ENCODE measurements at places on chromosomes 5 and 9. TPM values are rescaled to one million over a fixed set of nuclear protein-coding genes. Genes with fewer than 3 reads are reported as not detected.

- H3K4me1 ChIP-seq: no peaks in the 10 kb centered on the region
- no peak for DNase-seq
- H3K27ac ChIP-seq: no peak overlapping the region
- peaks cover 8% of the 10 kb centered on the region for H3K27me3 ChIP-seq
These were observed 9.2 kb upstream of the LRRC14B start for GRCh38 chr5:182126-182525.

DNA sequence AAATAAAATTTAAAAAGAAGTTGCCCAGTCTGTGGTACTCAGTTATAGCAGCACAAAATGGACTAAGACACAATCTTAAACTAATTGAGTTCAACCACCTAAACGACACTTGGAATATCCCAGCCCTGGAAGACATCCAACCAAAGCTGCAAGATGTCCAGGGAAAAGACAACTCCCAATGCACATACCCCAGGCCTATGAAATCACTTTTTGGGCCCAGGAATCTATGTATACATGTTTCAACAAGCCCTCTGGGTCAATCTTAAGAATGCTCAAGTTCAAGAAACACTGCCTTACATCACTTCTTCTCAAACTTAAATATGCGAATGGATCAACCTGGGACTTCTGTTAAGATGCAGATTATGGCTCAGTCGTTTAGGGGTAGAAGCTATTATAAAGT lies 148.6 kb downstream of the ELAVL2 start:
- peaks cover 4% of the 10 kb centered on the region for H3K4me1 ChIP-seq
- no peak overlapping the region for H3K27ac ChIP-seq
- DNase-seq: no peak
- H3K27me3 ChIP-seq: no peaks in the 10 kb centered on the region
- no peaks in the 10 kb centered on the region for H3K36me3 ChIP-seq
- no peak overlapping the region for H3K4me3 ChIP-seq

DNA sequence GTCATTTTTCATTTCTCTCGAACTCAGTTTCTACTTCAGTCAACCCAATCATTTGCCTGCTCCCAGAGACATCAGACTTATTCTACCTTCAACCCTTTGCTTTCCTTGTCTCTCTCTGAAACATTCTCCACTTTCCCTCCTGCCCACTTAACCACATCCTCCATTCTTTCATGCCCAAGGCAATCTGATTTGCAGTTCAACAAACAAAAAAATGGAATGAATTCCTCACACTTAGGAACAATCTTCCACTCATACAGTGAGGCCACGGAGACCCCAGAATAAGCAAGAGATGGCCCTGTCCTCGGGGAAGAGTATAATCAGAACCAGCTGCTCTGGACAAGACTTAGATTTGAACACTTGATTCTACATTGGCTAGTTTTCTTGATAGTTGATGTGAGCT lies 180.5 kb downstream of the RFK start:
- no peak overlapping the region for H3K4me3 ChIP-seq
- H3K4me1 ChIP-seq: peaks cover 11% of the 10 kb centered on the region
- DNase-seq: no peak
- no peak overlapping the region for H3K27ac ChIP-seq
- no peaks in the 10 kb centered on the region for H3K36me3 ChIP-seq

DNA sequence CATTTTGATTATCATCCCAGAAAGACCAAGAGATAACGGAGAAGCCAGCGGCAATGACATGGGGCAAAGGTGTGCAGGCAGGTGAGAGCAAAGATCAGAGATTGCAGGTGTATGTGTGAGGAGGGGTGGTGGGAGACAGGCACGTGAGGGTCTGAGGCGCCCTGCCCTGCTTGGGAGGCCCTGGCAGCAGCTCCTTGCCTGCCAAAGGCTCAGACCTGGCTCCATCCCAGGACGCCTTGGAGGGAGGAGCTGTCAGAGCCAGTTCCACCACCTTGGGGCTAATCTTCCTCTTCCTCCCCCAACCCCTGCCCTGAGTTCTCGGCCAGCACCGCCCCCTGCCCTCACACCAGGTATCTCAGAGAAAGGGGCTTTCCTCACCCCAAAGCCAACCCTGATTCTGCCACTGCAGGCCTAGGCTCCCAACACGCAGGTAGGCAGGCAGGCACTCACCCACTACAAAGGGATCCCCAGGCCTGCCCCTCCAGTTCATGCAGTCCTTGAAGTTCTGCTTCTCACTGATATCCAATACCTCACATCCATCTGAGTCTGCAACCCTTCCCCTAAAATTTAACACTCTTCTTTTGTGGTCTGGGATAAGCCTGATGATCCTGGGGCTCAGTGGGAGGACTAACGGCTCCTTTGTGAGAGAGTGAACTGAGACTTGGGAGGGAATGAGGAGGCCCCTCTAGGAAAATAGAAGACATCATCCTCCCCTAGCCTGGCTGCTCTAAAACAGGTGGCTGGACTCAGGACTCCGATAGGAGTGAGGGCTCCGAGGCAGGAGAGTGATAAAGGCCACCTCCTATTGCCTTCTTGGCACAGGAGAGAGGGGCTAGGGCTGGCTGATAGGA lies 1.8 kb downstream of the AQP3 start:
- DNase-seq: no peak
- H3K4me3 ChIP-seq: peak overlapping the region; percentile 59
- peaks cover 70% of the 10 kb centered on the region for H3K4me1 ChIP-seq
- H3K36me3 ChIP-seq: peaks cover 11% of the 10 kb centered on the region
- H3K27me3 ChIP-seq: no peaks in the 10 kb centered on the region
- peak overlapping the region; percentile 81 for H3K27ac ChIP-seq

DNA sequence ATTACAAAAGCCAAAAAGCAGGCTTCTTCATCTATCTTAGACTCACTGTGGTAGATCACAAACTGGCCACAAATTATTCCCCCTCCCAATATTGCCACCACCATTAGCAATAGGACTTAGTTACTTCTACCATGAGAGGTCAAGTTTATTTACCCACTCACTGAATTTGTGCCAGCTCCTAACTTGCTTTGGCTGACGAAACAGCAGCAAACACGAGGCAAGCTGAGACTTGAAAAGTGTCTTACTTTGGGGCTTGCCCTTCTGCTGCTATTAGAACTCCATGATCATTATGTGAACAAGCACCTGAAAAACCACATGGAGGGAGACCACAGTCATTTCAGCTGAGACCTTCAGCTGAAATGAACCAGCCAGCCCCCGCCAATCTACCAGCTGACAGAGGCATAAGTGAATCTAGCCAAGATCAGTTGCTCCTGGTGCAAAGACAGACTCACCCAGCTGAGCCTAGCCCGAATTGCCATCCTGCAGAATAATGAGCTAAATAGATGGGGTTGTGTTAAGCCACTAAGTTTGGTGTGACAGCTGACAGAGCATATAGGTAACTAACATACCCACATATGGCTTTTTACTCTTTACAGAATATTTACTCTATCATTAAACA lies 5.7 kb downstream of the WDR41 start:
- no peaks in the 10 kb centered on the region for H3K27me3 ChIP-seq
- DNase-seq: no peak
- peaks cover 11% of the 10 kb centered on the region for H3K4me1 ChIP-seq
- H3K36me3 ChIP-seq: peaks cover 18% of the 10 kb centered on the region
- no peak overlapping the region for H3K4me3 ChIP-seq

DNA sequence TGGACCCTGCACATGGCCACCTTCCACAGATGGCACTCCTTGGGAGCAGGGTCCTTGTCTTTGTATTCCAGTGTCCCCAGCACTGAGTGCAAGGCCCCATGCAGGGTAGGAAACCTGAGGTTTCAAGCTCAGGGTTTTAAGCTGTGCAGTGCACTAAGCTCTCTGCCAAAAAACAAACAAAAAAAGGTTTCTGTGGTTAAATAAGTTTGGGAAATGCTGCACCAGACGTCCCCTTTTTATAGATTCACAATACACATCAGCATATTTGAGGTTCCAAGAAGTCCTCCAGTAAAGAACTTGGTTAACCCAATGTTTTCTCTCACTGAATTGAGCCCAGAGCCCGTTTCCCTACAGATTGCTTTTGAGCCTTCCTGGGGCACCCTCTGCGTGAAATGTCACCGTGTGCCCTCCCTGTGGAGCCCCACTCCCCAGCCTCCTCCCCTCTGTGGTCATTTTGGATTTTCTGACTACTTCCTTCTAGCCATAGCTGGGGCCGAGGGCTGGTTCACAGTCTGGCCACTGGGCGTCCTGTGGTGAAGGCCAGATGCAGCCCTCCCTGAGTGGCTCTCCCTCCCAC lies 17.1 kb downstream of the DELE1 start:
- DNase-seq: no peak
- peaks cover 47% of the 10 kb centered on the region for H3K4me1 ChIP-seq
- no peaks in the 10 kb centered on the region for H3K27me3 ChIP-seq
- H3K4me3 ChIP-seq: no peak overlapping the region
- H3K27ac ChIP-seq: no peak overlapping the region

DNA sequence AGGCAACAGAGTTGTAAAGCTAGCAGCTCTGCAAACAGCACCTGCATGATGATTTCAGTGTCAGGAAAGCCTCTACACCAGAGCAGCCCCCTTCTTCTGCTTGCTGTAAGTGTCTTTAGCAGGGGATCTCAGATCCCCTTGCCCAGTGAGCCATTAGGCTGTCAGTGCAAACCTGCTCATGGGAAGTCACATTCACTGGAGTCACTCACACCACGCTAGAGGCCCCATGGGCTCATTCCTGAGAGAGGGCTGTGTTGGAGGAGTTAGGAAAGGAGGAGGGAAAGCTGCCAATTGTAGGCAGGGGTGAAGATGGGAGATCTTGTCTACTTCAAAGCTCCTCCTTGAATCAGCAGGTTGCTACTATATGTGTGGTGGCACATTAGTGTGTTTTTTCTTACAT lies 275.2 kb downstream of the SMARCA2 start:
- H3K4me3 ChIP-seq: no peak overlapping the region
- H3K4me1 ChIP-seq: peaks cover 12% of the 10 kb centered on the region
- DNase-seq: no peak
- H3K27me3 ChIP-seq: no peaks in the 10 kb centered on the region
- no peaks in the 10 kb centered on the region for H3K36me3 ChIP-seq
- H3K27ac ChIP-seq: no peak overlapping the region

- DNase-seq: peak; percentile 82
- peak overlapping the region; percentile 75 for H3K27ac ChIP-seq
- peaks cover 43% of the 10 kb centered on the region for H3K36me3 ChIP-seq
- H3K4me1 ChIP-seq: peaks cover 20% of the 10 kb centered on the region
- no peaks in the 10 kb centered on the region for H3K27me3 ChIP-seq
- H3K4me3 ChIP-seq: no peak overlapping the region
These were observed 24.8 kb downstream of the TGFBI start for GRCh38 chr5:136053336-136054141.

DNA sequence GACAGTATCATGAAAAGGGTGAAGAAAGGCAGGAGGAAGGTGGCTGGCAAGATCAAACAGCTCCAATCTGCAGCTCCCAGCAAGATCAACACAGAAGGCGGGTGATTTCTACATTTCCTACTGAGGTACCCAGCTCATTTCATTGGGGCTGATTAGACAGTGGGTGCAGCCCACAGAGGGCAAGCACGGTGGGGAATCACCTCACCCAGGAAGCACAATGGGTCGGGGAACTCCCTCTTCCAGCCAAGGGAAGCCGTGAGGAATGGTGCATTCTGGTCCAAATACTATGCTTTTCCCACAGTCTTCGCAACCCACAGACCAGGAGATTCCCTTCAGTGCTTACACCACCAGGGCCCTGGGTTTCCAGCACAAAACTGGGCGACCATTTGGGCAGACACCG lies 66.8 kb downstream of the CAMSAP1 start:
- H3K4me3 ChIP-seq: no peak overlapping the region
- no peaks in the 10 kb centered on the region for H3K4me1 ChIP-seq
- no peak overlapping the region for H3K27ac ChIP-seq

DNA sequence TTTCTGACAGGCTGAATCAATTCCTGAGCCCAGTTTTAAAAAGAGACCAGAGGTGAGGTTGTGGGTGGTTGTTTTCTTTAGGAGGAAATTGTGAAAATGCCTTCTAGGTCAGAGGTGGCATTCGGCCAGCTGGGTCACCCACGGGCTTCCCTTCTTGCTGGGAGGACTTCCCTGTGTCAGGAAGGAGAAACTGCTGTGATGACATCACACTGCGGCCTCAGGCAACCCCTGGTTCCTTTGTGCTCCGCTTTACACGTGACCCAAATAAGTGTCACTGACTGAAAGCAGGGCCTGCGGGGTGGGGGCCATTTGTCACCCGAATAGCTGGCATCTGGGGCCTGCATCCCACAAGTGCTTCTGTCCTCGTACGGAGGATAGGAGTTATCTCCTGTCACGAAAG lies 39.7 kb downstream of the FABP6 start:
- H3K27ac ChIP-seq: no peak overlapping the region
- H3K4me1 ChIP-seq: peaks cover 28% of the 10 kb centered on the region
- no peak overlapping the region for H3K4me3 ChIP-seq
- H3K36me3 ChIP-seq: no peaks in the 10 kb centered on the region

- H3K27me3 ChIP-seq: peaks cover 5% of the 10 kb centered on the region
- no peaks in the 10 kb centered on the region for H3K36me3 ChIP-seq
- DNase-seq: no peak
- H3K4me3 ChIP-seq: no peak overlapping the region
- no peaks in the 10 kb centered on the region for H3K4me1 ChIP-seq
These were observed 103.0 kb downstream of the SPATA31D1 start for GRCh38 chr9:82091610-82092009.

GRCh38 chr5:72255670-72256069 lies 64.4 kb downstream of the MRPS27 start:
- no peak for DNase-seq
- no peak overlapping the region for H3K27ac ChIP-seq
- no peaks in the 10 kb centered on the region for H3K36me3 ChIP-seq
- no peak overlapping the region for H3K4me3 ChIP-seq
- no peaks in the 10 kb centered on the region for H3K27me3 ChIP-seq

DNA sequence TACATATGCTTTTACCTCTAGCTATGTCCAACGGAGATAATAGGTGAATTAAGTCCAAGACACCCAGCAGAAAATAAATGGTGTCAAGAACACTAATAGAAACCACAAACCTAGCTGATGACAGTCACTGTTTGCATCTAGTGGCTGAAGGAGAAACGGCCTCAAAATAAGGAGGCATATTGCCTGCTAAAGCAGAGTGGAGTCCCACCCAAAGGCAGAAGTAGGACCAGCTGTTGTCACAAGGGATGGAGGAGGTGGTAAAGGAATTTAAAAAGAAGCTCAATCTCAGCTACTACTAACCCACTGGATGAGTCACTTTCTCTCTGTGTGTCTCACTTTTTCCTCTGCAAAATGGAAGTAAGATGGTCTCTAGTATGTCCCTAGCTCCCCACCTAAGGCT lies 224.3 kb downstream of the GRIA1 start:
- DNase-seq: no peak
- no peaks in the 10 kb centered on the region for H3K36me3 ChIP-seq
- H3K27me3 ChIP-seq: no peaks in the 10 kb centered on the region
- no peaks in the 10 kb centered on the region for H3K4me1 ChIP-seq
- H3K4me3 ChIP-seq: no peak overlapping the region

GAS1 gene
- total RNA-seq: 45.0 TPM

SPATA31E1 gene
- not detected for total RNA-seq

IL33 gene
- 37.3 TPM for total RNA-seq

STK32A gene
- 8.8 TPM for total RNA-seq

MAP3K1 gene
- total RNA-seq: 66.3 TPM

HTR1A gene
- total RNA-seq: not detected

CHSY3 gene
- 1.6 TPM for total RNA-seq

FAM151B gene
- total RNA-seq: 1.6 TPM

SPINK4 gene
- not detected for total RNA-seq

ANKRD34B gene
- not detected for total RNA-seq

SPINK7 gene
- 22.9 TPM for total RNA-seq

LCN10 gene
- total RNA-seq: 2.8 TPM

CCDC192 gene
- total RNA-seq: 2.0 TPM

Measured in suprapubic skin (tissue), 4 donors.